ENCODE measurements at places on chromosomes 6 and 20.

DNA sequence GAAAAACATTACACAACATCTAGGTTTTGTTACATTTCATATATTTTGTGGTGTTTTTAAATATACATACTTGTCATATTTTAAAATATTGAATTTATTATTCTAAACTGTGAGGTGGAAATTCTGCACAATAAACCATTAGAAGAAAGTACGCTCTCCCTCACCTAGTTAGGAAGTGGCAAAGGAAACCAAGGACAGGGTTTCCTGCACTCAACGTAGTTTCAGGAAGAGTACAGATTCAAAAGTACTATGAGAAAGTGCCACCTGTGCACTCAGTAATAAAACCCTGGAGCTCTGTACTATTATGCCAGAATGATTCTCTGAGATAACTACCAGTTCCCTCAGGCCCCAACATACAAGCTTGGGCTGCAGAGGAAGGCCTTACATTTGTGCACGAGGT is 54.6 kb upstream of the MRAP2 start:
- DNase-seq = no peak

DNA sequence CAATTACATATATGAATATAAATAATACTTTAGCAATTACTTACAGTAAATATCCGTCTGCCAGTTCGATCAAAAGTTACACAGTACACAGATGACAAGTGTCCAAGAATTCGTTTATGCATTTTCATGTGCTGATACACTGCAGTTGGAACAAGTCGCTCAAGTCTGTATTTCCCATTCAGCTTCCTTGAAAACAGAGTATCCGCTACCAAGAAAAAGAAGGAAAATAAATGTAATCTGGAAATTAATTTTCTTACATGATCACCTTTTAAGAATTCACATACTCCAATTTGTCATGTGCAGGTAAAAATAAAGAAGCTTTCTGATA is 35.3 kb downstream of the PHIP start:
- DNase-seq = no peak

DNA sequence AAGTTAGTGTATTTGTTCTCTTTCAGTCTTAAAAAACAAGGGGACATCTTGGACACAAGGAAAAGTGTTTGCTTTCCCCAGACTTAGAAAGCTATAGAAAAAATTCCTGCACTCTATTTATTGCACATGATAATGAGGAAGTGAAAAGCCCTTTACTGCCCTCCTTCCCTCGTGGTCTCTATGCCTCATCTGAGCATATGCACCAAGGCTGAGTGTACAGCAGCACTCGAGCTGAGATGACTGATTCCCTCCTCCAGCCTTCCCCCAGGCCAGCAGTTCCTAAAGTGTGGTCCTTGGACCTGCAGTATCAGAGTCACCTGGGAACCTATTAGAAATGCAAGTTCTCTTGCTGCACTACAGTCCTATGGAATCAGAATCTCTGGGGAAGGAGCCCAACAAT is 14.3 kb upstream of the LAMP5 start:
- no peak for DNase-seq

DNA sequence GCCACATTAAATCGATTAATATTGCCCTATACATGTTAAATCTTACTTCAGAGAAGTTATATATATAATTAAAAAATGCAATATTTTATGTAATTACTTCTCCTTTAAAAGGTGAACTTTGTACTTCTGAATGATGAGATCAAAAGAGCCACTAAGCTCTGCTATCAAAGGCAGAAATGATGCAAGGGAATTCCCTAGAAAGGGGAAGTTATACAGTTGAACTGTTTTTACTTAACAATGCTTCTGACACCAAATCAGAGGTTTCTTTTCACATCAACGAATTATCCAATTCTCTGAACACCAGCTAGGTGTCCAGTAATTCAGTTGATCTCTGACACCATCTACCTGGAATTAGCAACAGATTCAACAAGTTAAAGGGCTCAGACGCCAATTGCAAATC is 319.9 kb upstream of the TSHZ2 start:
- no peak for DNase-seq

- DNase-seq = no peak
Measured at GRCh38 chr20:14189794-14190402, 147.5 kb downstream of the FLRT3 start.

DNA sequence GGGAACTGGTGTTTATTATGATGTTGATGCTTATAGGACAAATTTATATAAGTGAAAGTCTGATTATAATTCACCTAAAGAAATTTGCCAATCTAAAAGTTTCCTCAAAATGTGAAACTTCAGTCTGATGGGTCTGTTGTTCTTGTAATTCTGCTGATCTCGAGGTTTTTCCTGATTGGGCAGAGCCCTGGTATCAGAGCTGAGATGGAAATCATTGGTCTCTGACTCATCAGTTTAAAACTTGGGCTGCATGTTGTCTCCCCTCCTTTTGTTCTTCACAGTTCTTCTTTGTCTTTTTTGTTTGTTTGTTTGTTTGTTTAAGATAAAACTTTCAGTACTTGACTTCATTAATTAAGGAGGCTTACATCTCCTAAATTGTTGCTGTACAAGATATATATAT is 5.9 kb downstream of the SMAP1 start:
- DNase-seq = no peak

GRCh38 chr20:54726687-54727300 is 251.4 kb downstream of the DOK5 start:
- no peak for DNase-seq

- DNase-seq = no peak
Measured at GRCh38 chr20:15882553-15882952, 690.7 kb downstream of the KIF16B start.

- no peak for DNase-seq
Measured at GRCh38 chr6:84284428-84285049, 57.1 kb upstream of the CEP162 start.

GRCh38 chr6:149960488-149960887 is 3.3 kb upstream of the ULBP1 start:
- no peak for DNase-seq

- no peak for DNase-seq
Measured at GRCh38 chr6:168690271-168690670, 249.3 kb downstream of the SMOC2 start.

- no peak for DNase-seq
Measured at GRCh38 chr6:57177545-57178265, 5.6 kb downstream of the BAG2 start.

GRCh38 chr20:4261333-4262284 is 246.3 kb upstream of the RNF24 start:
- no peak for DNase-seq
